ENCODE measurements at places on chromosomes 6 and 20.

DNA sequence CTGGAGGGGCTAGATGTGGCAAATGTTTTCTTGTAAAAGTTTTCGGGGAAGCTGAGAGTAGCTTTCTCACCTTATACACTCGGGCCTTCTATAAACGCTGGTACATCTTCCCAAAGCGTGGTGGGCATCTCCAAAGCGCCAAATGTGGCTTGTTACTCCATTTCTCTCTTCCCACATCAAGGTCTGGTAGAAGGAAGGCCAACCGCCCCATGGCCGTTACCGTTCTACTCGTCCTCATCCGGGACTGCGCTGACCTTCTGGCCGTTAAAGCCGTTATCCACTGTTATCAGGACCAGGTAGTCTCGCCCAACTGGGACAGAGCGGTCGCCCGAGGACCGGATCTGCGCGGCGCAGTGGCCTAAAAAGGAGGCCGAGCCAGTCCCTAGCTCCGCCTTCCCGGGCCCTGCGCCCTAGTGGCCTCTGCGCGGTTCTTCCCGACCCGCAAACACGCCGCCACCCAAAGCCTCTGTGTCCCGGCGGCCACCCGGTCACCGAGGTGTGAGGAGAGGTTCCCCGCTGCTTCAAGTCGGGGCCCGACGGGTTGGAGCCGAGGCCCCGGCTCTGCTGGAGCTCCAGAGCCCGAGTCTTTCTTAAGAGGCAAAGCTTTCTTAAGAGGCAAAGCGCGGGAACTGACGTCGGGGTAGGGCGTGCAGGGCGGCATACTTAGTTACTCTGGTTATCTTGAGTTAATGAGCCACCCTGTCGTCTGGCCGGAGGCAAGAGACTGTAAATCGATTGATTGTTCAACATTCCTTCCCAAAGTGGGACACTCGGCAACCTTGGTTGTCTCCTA lies 90.5 kb downstream of the GPX5 start:
- no peak for DNase-seq

DNA sequence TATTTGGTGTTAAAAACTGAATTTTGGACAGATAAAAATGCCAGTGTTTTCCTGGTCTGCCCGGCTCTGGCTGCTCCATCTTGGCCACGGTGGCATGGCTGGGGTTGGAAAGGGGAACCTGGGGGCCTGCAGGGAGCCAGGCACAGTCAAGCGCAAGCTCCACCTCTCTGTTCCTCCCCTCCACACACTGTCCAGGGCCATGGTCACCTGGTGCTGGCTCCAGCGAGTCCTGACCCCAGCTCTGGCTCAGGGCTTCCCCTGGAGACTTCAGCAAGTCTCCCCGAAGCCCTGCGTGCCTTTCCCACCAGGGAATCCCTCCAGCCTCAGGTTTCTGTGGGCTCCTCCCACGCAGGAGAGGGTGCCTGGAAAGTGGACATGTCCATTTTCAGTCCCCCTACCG lies 298.5 kb downstream of the QKI start:
- DNase-seq, result no peak

GRCh38 chr6:41097467-41098090 lies 24.8 kb downstream of the NFYA start:
- DNase-seq, result no peak

DNA sequence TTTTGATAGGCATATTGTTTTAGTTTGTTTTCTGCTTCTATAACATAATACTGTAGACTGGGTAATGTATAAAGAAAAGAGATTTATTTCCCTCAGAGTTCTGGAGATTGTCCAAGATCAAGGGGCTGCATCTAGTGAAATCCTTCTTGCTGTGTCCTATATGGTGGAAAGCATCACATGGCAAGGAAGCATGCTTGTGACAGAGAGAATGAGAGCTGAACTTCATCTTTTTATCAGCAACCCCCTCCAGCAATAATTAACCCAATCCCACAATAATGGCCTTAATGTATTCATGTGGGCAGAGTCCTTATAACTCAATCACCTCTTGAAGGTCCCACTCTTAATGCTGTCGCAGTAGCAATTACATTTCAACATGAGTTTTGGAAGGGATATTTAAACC lies 141.4 kb downstream of the CENPW start:
- DNase-seq, result no peak

DNA sequence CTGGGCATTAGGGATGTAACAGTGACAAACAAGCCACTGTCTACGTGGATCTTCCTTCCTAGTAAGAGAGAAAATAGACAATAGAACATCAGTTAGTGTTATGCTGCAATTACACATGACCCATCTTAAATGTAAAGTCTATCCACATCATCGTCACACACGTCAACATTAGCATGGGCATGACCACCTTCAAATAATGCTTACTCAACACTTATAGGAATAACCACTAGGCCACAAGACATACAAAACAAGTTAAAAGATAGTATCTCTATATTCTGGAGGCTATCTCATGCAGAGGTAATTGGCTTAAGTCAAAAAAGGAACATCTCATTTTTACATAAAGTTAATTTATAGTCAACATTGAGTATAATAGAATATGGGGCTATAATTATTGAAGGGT lies 156.5 kb downstream of the MOXD1 start:
- no peak for DNase-seq

All from activated CD4-positive, alpha-beta T cell treated with anti-CD3 and anti-CD28 coated beads for 1 hour (primary cell).